Activated effector memory CD4-positive, alpha-beta T cell treated with Interleukin-2 at 50 U/mL for 16 hours (primary cell): ENCODE measurements at places on chromosomes 13 and 19.

DNA sequence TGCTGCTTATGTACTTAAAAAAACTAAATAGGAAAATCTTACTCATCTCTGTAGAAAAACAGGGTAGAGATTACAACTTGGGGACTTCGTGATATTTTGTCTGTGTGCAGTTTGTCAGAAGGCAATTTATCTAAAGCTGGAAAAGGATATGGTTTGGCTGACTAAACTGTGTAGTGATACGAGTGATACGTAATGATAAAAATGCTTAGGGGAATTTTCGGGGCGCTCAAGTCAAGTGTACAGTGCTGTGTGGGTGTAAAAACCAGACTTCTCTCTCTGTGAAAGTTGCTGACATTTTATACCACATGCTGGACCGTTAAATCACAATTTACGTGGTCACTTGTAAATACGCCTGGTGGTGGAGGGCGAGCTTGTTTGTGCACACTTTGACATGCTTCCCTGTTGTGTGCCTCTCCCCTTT, 221.7 kb downstream of the KCNRG start:
- peak; percentile 10 for DNase-seq

- no peak for DNase-seq
These were observed 28.1 kb upstream of the WDR18 start for GRCh38 chr19:955803-956765.

DNA sequence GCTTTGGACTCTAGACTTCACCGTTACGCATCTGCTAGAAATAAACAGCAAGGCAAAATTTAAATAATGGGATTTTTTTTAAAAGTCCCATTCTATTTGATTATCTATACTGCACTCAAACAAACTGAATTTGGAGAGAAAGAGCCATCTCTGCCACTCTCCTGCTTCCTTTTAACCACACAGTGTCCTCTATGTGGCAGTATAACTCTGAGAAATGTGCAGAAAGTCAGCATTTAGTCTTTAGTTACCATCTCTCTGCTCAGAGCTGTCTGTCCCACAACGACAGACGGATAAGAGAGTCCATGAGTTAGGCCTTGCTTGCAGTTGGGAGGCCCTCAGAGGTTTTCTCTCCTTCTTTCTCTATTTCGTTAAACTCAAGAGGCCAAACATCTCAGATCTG, 21.2 kb downstream of the CCNA1 start:
- DNase-seq: no peak

- no peak for DNase-seq
These were observed 746 bp downstream of the RAB3D start for GRCh38 chr19:11338569-11339253.

- DNase-seq: no peak
These were observed 21.5 kb upstream of the GARRE1 start for GRCh38 chr19:34232566-34233481.

DNA sequence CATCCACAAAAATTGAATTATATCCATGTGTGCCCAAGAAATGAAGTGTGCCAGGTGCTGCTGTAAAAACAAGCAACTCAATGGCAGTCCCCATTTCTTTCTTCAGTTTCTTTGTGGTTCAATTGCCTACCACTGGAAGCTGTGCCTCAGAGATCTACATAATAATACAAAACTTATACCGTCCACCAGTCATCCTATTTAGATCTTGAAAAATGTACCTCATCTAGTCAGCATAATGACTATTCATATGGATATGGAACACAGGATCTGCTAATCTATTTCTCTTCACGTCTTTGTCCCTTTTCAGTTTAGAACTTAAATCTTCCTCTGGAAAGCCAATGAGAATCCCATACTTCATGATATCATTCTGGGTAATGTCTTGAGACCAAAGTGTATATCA, 648.5 kb downstream of the PCDH9 start:
- DNase-seq: no peak

DNA sequence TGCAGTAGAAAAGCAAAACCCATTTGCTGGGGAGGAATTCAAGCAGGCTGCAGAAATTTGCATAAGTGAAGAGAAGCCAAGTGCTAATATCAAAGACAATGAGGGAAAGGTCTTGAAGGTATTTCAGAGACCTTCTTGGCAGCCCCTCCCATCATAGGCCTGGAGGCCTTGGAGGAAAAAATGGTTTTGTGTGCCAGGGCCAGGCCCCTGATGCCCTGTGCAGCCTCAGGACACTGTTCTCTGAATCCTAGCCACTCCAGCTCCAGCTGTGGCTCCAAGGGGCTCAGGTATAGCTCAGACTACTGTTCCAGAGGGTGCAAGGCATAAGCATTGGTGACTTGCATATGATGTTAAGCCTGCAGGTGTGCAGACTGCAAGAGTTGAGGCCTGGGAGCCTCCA, 463.2 kb upstream of the ATXN8OS start:
- no peak for DNase-seq

GRCh38 chr13:67366533-67366932, 136.4 kb upstream of the PCDH9 start:
- DNase-seq: no peak

DNA sequence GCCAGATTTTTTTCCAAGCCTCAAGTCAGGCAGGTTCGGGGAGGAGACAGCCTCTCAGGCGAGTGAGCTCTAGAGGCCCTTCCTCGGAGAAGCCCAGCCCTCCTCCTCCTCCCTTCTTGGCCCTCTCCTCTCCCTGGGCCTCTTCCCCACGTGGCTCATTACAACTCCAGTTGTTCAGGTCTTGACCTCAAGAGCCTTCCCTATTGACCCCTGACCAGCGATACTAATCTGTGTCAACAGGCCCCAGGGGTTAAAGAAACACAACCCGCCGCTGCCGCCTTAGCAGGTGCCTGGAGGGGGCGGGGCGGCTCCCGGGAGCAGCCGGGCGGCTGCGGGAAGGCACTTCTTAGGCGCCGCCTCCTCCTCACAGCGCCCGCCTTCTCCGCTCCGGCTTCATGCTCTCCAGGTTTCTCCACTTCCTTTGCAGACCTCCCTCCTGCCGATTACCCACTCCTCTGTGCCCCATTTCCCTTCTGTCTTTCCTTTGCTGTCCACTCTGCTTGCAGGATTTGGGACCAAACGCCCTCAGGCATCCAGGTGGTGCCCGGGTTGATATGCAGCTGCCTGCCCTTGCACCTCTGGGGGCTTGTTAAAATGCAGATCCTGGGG, 51.0 kb downstream of the LYL1 start:
- DNase-seq: no peak

DNA sequence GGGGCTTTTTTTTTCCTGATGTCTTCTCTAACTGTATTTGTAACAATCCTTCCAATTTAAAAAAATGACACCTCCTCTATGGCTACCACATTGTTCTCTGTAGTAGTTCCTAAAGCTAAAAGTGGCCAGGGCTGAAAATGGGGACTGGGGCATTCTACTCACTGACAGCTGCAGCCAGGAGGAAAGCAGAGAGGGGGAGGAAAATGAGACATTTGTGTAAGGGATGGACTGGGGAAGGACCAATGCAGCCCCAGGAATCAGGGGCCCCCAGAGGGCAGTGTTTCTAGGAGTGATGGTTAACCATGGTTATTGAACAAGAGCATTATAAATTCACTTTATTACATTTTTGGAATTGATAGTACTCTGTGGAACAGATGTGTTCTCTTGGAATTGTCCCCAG, 34.3 kb upstream of the C1QTNF9 start:
- DNase-seq: no peak

DNA sequence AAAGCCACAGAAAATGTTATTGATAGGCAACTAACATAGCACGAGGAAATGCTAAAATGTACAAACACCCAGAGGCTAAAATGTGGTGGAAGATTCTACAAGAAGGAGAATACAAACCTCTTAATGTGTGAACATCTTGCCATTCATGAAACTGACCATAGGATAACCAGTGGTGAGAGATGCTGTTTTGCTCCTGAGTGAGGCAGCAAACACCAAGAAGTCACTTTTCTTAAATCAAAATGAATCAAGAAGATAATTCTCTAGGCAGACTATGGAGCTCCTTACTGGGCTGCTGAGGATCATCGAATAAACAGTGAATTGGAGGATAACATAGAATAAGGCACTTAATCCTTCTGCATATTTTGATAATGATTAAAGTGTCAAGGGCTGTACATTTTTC, 375.4 kb upstream of the SLITRK6 start:
- no peak for DNase-seq

GRCh38 chr19:1102407-1103131, 1.2 kb upstream of the GPX4 start:
- DNase-seq: no peak

GRCh38 chr13:114021464-114022308, 47.8 kb upstream of the C13orf46 start:
- no peak for DNase-seq

DNA sequence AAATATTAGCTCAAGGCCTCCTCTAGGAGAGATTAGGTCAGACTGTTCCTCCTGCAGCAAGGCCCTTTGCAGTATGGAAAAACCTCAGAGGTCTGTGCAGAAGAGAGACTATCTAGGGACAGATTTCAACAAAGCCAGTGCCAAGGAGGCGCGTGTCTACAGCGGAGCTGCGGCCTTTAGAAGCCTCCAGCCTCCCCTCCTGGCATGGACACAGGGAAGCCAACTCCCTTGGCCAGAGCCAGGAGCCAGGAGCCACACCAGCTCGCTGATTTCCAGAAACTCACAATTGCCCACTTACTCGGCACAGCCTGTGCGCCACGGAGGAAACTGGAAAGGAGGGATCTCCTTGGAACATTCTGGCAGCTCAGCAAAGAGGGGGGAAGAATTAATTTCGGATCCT, 63.4 kb downstream of the INSR start:
- no peak for DNase-seq

- no peak for DNase-seq
These were observed 659.9 kb upstream of the KLF12 start for GRCh38 chr13:74794147-74794546.

DNA sequence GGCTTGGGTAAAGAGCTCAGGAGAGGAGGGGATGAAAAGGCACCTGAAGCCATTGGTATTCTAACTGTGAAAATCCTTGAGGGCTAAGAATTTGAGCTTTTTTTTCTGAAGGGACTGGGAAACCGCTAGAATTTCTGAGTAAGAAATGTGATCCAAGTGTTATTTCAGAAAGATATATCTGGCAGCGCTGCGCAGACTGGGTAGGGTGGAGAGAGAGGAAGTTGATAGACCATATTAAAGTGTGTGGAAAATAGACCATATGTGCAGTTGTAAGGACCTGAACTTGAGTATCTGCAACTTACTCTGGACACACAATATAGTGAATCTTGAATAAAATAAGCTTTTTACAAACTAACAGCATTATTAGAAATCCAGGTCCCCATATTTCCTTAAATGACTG, 427.4 kb downstream of the NDFIP2 start:
- DNase-seq: no peak

- DNase-seq: no peak
These were observed 942.2 kb upstream of the MIR17HG start for GRCh38 chr13:90405301-90405700.

DNA sequence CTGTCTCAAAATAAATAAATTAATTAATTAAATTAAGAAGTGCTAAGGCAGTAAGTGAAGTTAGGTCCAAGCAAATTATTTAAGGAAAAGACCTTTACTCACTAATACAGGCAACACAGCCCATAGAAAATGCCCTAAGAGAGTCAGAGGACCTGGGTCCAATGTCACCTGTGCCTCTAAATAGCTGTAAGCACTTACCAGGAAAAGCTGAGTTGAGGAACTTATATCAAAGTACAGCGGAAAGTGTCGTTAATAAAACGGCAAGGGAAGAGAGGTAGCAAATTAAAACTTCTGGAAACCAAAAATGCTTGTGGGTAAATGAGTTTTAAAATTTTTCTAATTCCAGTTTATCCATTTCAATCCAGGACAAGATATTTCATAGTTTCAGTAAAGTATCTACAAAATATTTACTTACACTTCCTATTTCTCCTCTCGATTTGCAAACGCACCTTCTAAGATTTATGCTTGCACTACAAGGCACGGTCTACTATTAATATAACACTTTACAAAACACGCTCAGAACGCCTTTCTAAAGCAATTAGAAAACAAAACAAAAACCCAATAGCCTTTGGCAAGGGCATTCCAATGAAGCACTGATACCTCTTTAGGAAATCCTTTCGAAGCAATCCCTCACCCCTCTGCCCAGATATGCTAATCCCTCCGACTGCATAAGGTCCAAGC, 963 bp downstream of the VPS36 start:
- no peak for DNase-seq

DNA sequence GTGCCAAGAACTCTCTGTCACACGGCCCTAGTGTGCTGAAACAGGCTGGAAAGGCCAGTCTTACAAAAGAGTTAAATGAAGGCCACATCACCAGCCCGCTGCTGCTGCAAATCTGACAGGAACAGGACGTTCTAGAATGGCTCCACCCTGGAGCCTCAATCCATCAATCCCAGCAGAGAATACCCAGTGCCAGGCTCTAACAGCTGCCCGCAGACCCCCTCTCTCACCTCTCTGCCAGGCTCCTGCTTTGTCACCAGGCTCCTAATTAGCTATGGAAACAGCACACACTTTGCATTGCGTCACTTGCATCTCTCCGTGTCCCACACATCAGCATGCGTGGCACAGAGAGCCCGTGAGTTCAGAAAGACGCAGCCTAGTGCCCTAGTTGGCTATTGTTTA, 314.1 kb downstream of the FOXO1 start:
- DNase-seq: no peak

DNA sequence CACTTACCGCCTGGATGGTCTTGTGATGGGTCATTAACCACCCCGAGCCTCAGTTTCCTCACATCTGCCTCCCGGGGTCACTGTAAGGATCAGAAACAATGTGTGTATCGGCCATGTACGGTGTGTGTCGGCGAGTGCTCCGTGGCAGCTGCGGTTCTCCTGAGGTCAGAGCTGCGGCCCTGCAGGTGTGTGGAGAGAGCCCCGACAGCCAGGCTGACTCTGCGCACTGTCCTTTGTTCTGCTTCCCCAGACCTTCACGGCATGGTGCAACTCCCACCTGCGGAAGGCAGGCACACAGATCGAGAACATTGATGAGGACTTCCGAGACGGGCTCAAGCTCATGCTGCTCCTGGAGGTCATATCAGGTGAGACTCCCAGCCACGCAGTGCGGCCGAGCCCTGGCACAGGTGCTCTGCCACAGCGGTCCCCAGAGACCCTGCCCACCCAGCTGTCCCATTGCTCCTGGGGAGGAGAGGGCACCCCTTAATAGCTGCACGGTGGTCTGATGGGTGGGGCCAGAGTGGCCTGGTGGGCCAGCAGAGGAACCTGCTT, 43.8 kb downstream of the CAPN12 start:
- no peak for DNase-seq

DNA sequence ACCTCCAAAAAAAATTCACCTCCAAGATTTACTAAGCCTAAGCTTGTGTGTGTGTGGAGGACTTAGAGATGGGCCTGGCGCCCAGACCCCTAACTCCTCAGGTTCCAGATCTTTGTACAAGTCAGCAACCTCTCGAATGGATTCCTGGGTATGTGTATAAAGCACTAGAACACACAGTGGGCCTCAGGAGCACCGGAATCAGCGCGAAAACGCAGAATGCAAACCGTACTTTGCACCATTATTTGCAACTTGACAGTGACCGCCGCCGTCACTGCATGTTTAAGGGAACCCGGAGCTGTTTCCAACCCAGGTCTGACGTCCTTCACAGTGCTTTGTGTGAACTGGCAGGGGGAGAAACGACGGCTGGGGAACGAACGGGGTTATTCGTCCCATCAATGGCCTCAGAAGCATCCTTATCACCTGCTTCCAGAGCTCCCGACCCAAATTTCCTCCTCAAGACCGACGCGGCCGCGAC, 688 bp downstream of the ZNF606 start:
- no peak for DNase-seq
